Nasal cavity respiratory epithelium epithelial cell of viscerocranial mucosa (primary cell): ENCODE measurements at places on chromosomes 7 and 10. TPM values are rescaled to one million over a fixed set of nuclear protein-coding genes. Genes with fewer than 3 reads are reported as not detected.

NAMPT gene
- 250 and 492 TPM in 2 replicates for total RNA-seq

DEPP1 gene
- 0.68 and 3.7 TPM in 2 replicates for total RNA-seq

NKX2-3 gene
- not detected in 2 replicates for total RNA-seq

SPAG6 gene
- not detected in 2 replicates for total RNA-seq

TEX47 gene
- total RNA-seq, result not detected in 2 replicates

WEE2 gene
- under 0.01 and 0.14 TPM in 2 replicates for total RNA-seq

CRTAC1 gene
- 0.14 TPM in 1 of 2 replicates, not detected in the other for total RNA-seq

TSPAN15 gene
- 4.4 and 12.7 TPM in 2 replicates for total RNA-seq
